ENCODE measurements at places on chromosomes 7 and 10.

GRCh38 chr7:137850972-137851945 lies 4.5 kb upstream of the DGKI start:
- no peak for DNase-seq

DNA sequence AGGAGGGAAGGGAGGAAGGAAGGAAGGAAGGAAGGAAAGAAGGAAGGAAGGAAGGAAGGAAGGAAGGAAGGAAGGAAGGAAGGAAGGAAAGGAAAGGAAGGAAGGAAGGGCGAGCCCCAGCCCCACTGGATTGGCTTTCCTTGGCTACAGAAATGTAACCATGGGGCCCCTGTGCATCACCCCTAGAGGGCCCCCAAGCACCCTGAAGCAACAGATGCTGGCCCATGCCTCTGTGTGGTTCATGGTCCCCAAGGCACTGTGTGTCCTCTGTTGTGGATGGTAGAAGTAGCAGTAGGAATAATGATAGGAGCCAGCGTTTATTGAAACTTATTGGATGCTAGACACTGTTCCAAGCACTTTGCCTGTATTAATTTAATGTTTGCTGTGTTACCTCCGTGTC lies 116.6 kb upstream of the MACROH2A2 start:
- DNase-seq = peak; percentile 58

DNA sequence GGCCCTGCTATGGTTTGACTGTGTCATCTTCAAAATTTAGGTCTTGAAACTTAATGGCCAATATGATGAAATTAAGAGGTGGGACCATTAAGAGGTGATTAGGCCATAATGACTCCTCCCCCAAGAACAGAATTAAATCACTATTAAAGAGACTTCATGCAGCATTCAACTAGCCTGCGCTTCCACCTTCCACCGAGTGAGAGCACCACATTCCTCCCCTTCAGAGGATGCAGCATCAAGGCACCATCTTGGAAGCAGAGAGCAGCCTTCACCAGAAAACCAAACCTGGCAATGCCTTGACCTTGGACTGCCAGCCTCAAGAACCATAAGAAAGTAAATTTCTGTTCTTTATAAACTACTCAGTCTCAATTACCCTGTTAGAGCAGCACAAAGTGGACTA lies 371.1 kb upstream of the NFE2L3 start:
- DNase-seq = no peak

- DNase-seq = no peak
Observed at GRCh38 chr10:69446650-69447151, 4.6 kb upstream of the TSPAN15 start.

DNA sequence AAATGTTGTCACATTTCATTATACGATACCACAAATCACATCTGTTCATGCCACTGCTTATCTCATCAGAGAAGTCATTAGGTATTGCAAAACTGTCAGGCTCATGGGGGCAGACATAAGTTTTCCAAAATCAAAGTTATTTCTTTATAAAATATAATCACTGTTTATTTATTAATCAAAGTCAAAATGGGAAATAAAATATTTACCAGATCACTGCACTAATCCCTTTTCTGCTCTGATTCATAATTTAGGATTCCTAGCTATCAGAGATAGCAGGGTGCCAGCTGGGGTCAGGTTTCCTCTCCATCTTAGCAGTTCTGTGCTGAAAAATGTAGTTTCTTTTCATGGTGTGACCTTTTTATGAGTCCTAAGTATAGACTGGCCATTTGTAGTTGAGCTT lies 117.7 kb upstream of the LANCL2 start:
- DNase-seq = no peak

DNA sequence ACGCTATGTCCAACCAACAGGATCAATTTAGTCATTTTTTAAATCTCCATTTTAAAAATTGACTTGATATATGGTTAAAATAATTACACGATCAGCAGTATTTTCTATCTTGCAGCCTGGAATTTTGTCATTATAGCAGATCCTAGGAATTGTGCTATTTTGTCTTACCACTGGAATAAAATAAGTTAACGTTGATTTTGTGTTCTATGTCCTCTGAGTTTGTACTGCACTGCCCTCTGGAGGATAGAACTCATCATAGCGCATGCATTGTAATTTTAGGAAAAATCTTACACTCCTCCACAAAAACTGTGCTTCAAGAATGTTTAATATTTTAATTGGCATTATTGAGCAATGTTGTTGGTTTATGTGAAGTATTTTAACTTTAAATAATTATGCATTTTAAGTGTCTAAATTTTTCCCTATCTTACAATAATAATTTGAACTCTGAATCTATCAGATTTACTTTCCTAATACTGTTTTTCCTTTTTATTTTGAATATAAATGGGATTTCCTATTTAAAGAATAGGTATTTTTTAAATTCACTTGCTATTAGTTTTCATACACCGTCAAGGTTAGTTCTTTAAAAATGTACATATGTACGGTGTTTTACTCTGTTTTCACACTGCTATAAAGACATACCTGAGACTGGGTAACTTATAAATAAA lies 220.1 kb downstream of the PPP1R3A start:
- DNase-seq = peak; percentile 18

- no peak for DNase-seq
Observed at GRCh38 chr10:112295853-112296830, 12.9 kb downstream of the TECTB start.

DNA sequence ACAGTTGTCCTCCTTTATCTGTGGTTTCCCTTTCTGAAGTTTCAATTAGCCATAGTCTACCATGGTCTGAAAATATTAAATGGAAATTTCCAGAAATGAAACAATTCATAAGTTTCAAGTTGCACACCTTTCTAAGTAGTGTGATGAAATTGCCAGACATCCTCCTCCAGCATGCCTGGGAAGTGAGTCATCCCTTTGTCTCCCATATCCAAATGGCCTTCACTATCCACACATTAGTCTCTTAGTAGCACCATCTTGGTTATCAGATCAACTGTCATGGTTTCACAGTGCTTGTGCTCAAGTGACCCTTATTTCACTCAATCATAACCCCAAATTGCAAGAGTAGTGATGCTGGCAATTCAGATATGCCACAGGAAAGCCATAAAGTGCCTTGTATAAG lies 83.4 kb upstream of the PPP1R9A start:
- no peak for DNase-seq

- no peak for DNase-seq
Observed at GRCh38 chr10:35827783-35828182, 185.7 kb upstream of the FZD8 start.

- peak; percentile 80 for DNase-seq
Observed at GRCh38 chr10:23314835-23315239, 29.8 kb downstream of the C10orf67 start.

DNA sequence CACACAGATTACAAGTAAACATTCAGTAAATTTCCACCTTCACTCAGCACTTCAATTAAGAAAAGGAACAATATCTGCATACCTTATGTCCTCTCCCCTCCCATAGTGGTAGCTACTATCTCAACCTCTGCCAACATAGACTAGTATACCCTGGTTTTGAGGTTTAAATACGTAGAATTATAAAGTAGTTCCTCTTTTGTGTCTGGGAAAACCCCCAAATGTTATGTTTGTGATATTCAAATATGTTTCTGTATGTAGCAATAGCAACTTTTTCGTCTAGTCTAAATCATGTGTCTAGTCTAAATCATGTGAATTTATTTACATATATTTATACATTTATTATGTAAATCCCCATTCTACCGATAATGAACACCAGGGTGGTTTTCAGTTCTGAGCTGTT lies 13.2 kb upstream of the CAMK2B start:
- DNase-seq = no peak

- no peak for DNase-seq
Observed at GRCh38 chr7:123725586-123726171, 23.1 kb downstream of the WASL start.

Data from OCI-LY7 (cell line).